ENCODE measurements at places on chromosomes 16 and 17.

DNA sequence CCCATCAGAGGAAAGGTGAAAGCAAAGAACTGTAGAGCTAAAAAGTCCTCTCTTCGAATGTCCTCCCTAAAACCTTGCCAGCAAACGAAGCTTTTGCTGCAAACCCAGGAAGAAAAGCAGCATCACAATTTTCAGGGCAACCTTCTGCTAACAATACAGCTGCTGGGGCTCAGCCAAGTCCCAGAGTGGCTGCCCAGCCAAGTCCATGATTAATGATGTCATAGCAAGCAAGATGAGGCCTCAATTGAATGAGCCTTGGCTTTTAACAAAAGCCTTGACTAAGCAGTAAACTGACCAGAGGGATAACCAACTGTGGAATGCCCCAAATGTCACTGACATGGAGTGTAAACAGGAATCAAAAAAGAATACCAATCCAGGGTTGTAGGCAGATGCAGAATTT is 342.7 kb downstream of the PMP22 start:
- DNase-seq, result no peak

DNA sequence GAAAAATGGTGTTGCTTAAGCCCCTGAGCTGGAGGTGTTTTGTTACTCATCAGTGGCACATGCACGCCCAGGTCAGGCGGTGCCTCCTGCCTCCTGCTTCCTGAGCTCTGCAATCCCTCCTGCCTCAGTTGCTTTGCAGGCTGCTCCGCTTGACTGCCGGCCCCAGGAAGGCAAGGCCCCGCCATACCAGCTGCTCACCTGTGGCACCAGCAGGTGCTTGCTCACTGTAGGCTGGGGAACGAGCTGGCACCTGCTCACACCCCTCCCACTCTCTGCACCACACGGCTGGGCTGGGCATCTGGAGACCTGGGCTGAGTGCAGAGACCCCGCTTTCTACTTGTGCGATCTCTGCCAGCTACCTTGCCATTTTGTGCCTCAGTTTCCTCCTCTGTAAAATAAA is 200.2 kb downstream of the RBFOX3 start:
- DNase-seq, result no peak

- DNase-seq, result no peak
These were observed 37.4 kb downstream of the ARHGAP23 start for GRCh38 chr17:38465391-38466345.

DNA sequence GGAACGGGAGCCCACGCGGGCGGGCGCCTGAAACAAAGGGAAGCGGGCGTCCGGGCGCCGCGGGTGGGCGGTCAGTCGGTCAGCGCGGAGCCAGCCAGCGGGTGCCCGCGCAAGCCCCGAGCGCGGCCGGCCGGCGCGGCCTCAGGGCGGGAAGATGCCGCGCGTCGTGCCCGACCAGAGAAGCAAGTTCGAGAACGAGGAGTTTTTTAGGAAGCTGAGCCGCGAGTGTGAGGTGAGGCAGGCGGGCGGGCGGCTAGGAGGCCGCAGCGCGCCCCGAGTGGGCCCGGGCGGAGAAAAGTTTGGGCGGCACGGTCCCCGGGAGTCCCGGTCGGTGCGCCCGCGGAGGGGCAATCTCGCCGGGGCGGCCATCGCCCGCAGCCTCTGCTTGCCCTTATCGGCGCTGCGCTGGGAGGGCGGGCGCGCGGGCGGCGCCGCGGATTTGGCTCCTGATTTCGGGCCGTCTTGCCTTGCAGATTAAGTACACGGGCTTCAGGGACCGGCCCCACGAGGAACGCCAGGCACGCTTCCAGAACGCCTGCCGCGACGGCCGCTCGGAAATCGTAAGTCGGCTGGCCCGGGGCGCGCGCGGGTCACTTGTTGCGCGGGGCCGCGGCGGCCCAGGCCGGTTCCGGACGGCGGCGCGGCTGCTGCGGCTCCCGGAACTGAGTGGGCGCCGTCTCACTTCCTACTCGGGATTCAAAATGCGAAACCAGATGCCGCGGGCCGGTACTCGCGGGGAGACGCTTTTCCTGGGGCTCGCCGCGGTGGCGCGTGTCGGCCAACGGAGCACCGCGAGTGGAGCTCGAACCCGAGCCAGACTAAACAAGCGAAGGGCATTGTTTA is 526 bp downstream of the CBFB start:
- peak; percentile 50 for DNase-seq

DNA sequence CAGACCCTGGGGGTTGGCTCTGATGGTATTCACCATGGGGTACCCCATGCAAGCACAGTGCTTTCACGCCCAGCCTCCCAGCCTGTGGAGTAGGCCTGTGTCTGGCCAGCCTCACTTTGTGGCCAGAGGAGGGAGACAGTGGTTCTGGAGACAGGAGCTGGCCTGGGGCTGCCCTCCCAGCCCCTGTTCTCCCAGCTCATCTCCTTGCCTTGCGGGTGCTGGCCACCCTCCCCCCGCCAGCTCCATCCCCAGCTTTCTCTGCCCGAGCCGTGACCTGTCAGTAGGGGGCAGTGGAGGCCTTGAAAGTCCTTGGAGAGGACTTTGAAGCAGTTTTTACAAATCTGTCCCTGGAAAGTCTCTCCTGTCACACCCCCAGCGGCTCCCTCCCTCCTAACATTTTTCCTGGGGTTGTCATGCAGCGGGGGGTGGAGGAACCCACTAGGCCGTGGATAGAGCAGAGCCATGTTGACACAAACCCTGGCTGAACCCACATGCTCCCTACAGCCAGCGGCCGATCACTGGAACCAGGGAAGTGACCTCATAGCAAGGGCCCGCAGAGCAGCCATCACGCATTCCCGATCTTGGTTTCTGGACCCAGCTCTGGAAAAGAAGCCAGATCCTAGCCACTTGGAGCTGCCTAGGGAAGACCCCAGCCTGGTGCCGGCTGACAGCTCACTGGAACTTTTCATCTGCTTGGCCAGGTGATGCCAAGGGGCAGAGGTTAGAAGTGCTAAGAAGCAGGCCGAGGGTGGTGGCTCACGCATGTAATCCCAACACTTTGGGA is 289.4 kb downstream of the SEC14L1 start:
- peak; percentile 78 for DNase-seq

GRCh38 chr17:77090476-77090875 is 50.3 kb upstream of the SEC14L1 start:
- no peak for DNase-seq

GRCh38 chr16:58882292-58882691 is 148.2 kb upstream of the GOT2 start:
- DNase-seq, result no peak

DNA sequence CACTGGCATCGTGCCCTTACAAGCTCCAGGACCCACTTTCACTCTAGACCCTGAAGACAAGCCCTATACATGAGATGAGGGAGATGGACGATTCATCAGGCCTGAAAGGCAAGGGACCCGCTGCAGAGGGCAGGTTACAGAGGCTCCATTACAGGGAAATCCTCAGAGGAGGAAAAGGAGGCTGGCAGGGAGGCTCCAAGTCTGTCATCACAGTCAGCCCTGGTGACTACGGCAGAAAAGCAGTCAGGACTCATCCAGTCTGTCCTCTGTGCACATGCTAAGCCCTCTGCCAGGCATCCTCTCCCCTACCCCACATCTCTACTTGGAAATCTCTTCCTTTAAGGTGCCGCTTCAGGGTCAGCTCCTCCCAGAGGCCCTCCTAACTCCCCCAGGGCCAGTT is 197.7 kb upstream of the CDH5 start:
- no peak for DNase-seq

- peak; percentile 30 for DNase-seq
These were observed 385 bp downstream of the CFAP119 start for GRCh38 chr16:30761427-30761927.
